ENCODE measurements at places on chromosomes 2 and 18.

DNA sequence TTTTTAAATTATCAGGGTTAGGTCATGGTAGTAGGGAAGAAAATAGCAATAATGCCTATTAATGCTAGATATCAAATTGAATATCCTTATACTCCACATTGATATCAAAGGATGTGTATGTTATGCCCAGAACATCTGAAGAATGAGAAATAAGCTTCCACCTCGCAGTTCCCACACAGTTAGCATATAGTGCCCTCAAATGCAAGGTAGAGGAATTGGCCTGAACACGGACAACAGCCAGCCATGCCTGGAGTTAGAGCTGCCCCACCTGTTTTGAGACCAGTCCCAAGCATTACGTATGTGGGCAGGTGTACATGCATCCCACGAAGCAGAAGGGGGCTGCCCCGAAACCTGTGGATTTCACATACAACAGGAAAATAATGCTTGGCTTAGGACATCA is 79.6 kb downstream of the SUMO1 start:
- DNase-seq: peak; percentile 23

GRCh38 chr2:219493086-219493485 is 5.6 kb upstream of the GMPPA start:
- no peak for DNase-seq

- DNase-seq: peak; percentile 40
These were observed 7.8 kb upstream of the RAB12 start for GRCh38 chr18:8601277-8602032.

DNA sequence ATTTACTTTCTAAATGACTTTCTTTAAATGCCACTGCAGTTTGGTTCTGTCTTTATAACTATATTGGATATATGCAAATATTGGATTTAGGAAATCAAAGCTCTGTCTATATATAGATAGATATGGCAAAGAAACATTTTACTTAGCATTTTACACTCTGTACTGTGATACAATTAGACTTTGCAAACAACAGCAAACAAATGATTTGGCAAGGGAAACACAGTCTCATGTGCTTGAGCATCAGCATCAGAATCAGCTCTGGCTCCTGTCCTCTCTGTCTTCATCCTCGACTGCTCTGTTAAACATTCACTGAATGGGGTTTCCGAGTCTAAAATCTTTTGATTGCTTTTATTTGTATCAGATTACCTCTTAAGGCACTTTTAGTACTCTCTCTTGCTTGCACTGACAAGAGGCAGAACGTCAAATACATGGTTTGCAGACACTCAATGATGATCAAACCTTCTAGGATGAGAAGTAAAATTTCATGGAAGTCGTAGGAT is 176.8 kb upstream of the LRP1B start:
- no peak for DNase-seq

DNA sequence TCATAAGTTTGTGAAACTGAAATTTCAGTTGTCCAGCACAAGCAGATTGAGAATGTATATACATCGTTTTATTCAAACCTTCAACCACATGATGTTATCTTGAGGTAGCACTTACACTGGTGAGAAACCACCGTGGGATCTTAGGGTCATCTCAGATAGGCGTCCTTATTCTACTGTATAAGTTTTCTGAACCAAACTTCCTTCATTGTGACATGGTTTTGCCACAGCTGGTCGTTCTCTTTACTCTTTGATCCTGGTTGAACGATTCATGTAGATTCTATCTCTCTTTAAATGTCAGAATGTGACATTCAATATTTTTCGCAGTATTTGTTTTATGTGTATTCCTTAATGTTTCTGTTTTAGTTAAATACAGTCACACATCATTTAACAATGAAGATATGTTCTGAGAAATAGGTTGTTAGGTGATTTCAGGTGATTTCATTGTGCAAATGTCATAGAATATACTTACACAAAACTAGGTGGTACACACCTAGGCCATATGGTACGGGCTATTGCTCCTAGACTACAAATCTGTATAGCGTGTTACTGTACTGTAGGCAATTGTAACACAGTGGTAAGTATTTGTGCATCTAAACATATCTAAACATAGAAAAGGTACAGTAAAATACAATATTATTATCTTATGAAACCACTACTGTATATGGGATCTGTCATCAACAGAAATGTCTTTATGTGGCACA is 17.9 kb upstream of the ARHGAP25 start:
- DNase-seq: no peak

GRCh38 chr2:78780256-78780655 is 245.2 kb upstream of the REG3G start:
- no peak for DNase-seq

GRCh38 chr2:30710016-30710415 is 97.2 kb downstream of the CAPN13 start:
- no peak for DNase-seq

- DNase-seq: no peak
These were observed 231.4 kb downstream of the SEPTIN10 start for GRCh38 chr2:109382226-109382895.

DNA sequence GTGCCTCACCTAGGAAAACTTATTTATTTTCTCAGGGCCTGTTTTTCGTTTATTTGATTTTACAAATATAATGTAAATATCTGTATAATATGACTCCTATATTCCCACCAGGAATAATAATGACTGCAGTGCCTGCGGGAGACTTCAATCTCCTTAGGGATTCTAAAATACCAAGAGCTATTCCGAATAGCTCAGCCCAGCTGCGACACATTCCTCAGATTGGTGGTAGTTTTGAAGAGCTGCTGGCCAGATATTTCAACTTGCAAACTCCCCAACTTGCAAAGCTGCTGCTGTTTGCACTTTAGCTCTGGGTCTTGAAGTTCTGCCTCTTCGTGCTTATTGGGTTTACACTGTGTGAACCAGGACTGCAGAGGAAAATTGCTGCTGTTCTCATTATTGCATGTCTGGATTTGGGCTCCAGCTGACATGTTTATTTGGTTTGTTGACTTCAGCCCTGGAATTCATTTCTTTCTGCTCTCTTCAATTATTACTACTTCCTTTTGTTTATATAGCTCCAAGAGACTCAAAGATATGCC is 480.2 kb upstream of the CHST9 start:
- no peak for DNase-seq

GRCh38 chr2:203709416-203710040 is 3.1 kb downstream of the CD28 start:
- DNase-seq: no peak

DNA sequence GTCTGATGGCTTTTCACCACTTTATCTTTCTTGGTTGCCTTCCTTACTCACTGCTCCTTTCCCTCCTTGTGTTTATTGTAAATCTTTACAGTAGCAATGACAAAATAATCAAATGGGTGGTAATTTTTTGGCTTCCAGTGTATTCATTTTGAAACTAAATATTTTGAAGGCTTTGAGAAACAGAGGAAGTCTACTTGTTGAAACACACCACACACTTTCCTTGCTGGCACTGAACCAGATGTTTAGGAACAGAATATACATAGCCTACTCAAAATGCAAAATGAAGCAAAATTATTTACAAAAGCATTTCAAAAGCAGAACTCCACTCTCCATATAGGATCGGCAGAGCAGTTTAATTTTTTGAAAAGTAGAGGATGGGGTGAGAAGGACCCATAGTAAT is 189.8 kb downstream of the LTBP1 start:
- peak; percentile 22 for DNase-seq

GRCh38 chr18:46176001-46176400 is 71.8 kb downstream of the HAUS1 start:
- no peak for DNase-seq

DNA sequence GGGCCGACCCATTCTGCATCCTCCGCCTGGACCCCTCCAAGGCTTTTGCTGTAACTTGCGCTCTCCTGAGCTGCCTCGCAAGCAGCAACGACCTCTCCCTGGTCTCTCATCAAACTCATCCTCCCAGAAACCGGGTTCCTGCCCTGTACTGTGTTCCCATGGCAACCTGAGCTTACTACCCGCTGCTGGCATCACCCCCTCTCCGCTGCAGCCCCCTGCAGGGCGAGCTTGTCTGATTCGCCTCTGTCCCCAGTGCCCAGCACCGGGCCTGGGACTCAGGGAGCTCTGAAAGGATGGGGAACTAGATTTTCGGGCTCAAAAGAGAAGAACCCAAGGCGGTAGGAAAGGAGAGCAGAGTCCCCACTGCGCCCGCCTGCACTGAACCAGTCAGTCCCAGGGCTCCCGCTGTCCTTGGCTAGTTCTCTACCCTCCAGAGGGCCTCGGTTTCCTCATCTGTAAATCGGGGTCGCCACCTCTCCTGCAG is 463 bp downstream of the HS1BP3 start:
- DNase-seq: no peak

DNA sequence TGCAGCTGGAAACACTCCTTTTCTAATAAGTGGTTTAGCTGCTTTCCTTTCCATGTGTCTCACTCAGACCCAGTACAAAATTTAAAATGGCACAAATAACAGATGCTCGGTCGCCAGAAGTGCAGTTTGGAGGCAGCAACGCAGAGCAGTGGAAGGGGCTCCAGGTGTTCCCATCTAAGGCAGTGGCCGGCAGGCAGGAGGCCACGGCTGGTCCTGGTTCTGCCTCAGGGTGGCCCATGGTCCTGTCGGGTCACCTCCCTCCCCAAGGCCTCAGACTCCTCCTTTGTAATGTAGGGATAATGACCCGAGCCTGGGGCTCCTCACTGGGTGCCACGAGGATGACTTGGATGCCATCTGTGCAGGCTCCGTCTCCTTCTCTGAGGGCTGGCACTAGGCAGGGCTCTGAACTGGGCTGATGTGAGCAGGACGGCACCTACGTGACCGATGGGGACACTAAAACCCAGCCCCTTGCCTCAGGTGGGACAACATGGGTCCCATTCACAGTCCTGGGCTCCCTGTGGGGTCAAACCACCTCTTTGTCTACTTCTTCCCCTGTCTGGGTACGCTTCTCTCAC is 80.9 kb upstream of the SLC66A3 start:
- DNase-seq: no peak

- no peak for DNase-seq
These were observed 129.0 kb upstream of the PXDN start for GRCh38 chr2:1873343-1873742.

DNA sequence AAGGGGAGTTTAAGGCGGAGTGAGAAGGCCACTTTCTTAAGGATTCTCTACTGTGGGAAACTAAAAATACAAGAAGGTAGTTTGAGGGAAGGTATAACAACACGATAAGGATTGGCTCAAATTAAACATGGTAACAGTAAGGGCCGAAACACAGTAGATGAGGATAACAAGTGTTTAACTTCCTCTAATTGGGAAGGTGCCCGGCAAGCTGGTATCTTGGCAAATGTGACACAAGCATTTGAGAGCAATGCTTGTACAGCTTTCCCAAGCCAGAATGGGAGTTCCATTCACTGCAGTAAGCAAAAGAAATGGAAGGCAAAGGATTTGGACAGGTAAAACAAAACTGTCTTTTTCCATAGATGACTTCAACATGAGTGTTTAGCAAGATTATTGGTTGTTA is 19.8 kb downstream of the USP40 start:
- no peak for DNase-seq

GRCh38 chr18:51537487-51537886 is 340.0 kb upstream of the MEX3C start:
- peak; percentile 82 for DNase-seq

DNA sequence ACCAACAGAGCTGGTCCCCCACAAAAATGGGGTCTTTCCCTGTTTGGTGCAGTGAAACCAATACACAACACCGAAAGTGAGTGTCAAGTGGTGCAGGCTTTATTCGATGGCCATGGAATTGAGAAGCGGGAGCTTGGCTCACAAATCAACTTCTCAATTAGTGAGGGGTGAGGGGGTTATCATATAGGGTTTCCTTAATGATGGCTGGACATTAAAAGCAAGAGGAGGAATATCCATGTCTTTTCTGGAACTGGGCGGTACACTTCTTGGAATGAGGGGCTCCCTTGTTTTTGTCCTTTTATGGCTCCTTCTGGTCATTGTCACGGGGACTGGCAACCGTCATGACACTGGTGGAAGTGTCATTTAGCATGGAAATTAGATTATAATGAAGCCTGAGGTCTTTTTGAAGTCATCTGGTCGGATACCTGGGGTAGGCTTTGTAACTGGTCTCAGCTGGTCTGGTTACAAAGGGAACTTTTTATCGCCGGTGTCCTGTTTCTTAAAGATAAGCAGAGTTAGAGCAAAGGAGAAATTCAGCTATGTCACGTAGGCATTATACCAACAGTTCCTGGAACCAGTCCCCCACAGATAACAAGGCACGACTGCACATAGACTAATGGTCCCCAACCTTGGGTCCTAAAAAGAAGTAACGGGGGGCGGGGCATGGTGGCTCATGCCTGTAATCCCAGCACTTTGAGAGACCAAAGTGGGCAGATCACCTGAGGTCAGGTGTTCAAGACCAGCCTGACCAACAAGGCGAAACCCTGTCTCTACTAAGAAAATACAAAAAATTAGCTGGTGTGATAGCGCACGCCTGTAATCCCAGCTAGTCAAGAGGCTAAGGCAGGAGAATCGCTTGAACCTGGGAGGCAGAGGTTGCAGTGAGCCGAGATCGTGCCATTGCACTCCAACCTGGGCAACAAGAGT is 93.5 kb upstream of the NDUFV2 start:
- DNase-seq: no peak

DNA sequence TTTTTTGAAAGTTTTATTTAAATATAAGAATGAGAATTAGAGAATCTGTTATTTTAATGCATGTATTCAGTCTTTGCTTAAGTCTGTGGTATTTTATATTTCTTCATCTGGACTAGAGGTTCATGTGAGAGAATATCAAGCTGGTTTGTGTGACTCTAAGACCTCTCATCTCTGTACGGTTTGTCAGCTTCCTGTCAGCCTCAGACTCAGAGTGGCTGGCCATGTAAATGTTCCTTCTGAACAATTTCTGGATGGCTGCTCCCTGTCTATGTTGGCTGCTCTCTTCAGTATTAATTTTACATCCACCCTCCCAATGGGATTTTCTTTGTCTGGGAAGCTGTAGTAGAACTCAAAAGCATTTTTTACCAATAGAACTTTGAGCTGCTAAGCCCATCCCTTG is 225.3 kb upstream of the THUMPD2 start:
- DNase-seq: peak; percentile 9

GRCh38 chr18:10530002-10530401 is 4.2 kb downstream of the NAPG start:
- DNase-seq: no peak

DNA sequence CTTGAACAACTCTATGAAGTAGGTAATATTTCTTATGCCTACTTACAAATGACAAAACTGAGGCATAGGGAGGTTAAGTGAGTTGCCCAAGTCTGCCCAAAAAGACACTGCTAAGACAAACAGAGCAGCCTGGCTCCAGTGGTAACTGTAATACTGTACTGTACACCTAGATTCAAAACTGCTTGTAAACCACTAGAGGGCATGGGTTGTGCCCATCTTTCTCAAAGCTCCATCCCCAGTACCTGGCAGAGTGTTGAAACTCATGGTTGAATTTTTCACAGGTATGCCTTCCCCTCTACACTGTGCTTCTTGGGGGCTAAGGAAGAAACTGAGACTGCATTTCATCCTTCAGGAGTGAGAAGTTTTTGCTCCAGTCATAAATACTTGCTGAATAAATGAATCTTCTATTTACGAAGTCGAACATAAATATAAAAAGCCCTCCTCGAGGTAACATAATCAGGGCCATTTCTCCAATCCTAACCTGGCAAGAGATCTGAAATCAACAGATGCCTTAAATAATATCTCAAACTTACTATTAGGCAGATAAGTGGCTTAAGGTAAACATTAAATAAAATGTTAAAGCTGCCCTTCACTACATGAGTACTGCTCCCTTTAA is 2.0 kb downstream of the PPP4R1 start:
- peak; percentile 86 for DNase-seq
